ENCODE measurements at places on chromosomes 7 and 10. TPM values are rescaled to one million over a fixed set of nuclear protein-coding genes. Genes with fewer than 3 reads are reported as not detected.

Gene POU6F2
- total RNA-seq = not detected

DNA sequence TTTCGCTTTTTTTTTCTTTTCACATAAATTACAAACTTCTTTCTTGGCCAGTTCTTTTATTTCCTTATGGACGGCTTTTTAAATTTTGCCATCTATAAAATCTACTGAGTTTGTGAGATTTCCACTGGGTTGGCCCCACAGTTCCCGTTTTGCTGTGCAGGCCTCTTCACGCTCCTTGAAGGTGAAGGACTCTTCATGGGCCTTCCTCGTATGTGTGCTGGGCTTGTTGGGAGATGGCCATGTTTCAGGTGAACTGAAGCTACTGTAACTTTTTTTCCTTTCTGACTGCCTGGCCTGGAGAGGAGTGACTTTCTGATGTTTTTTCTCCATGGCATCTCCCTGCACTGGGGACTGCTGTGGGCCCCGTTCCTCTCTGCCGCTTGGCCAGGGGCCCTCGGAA lies 262.4 kb downstream of the COBL start:
- DNase-seq = no peak

DNA sequence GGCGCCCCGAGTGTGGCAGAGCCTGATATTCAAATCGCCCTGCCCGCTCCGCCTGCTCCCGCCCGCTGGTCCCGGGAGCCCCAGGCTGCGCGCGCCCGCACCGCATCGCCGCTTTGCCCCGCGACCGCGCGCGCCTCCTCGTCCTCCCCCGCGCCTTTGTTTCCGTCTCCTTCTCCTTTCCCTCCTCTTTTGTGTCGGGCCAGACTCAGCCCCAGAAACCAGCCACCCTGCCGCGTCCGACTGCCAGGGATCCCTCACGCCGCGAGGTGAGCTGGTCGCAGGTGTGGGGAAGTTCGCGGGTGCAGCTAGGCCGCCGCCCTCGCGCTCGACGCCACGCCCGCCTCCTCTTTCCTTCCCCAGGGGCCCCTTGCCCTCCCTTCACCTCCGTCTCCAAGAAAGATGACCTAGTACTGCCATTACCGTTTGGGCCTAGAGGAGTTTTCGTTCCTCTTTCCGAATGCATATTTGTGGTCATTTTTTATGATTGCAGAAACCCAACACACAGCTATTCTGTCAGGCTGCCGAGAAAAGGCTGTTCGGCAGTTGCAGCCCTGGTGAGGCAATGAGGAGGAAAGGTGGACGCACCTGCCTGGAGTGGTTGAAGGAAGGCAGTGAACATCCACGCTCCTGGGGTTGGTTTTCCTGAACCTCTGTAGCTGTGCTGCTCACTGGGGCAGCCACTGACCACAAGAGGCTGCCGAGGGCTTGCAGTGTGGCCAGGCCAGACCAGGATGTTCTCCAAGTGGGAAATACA lies 107.3 kb downstream of the SNX10 start:
- DNase-seq = peak; percentile 83

DNA sequence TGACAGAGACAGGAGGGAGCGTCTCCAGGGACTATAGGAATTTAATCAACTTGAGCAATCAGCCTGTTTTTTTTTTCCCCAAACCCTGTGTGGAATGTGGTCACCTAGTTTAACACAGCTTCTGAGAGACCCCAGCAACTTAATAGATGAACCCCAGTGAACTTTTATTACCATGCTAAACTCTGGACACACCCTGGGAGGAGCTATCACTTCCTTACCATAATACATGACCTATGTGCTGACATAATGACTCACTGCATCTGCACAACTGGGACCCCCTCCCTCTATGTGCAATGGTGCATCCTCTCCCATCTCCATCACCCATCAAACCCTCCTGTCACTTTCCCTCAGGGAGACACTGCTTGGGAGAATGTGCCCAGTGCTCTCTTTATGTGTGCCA lies 83.7 kb downstream of the EPC1 start:
- DNase-seq = no peak

GRCh38 chr7:23022258-23022769 lies 8.4 kb upstream of the HYCC1 start:
- no peak for DNase-seq

DNA sequence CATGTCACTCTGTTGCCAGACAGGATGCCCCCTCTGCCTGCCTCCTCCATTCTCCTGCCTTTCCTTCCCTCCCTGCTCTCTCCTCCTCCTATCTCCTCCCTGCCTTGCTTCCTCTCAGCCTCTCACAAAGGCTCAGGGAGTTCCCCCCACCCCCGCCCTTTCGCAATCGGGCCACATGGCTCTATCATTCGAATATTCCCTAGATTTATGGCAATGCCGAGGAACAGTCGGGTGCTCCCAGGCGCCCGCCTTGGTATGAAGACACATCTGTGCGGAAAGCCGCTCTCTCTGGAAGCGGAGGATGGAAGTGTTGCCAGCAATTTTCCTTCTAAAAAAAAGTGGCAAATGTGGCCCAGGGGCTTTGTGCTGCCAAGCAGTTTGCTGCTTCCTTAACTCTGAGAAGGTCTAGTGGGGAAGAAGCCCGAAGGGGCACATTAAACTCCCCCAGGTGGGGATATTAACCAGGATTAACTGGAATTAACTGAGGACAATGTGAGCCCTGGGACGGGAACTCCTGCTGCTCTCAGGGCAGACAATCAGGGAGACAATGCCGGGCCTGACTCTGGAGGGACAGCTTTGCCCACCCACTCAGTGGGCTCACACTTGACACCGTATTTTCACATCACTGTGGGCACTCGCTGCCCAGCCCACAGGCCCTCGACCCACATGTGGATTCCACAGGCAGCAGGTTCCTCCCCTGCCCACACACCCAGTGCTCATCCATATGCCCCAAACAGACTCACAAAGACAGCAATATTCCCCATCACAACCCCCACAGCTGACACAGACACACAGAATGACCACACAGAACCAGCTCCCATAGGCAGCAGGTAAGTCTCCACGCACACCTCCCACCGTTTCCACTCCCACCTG lies 88.4 kb upstream of the SMNDC1 start:
- DNase-seq = no peak
